ENCODE measurements at places on chromosomes 16 and 17.

- DNase-seq = no peak
Observed at GRCh38 chr17:63402431-63403212, 43.5 kb downstream of the CYB561 start.

GRCh38 chr17:73133911-73134649 lies 30.7 kb upstream of the SSTR2 start:
- DNase-seq = no peak

DNA sequence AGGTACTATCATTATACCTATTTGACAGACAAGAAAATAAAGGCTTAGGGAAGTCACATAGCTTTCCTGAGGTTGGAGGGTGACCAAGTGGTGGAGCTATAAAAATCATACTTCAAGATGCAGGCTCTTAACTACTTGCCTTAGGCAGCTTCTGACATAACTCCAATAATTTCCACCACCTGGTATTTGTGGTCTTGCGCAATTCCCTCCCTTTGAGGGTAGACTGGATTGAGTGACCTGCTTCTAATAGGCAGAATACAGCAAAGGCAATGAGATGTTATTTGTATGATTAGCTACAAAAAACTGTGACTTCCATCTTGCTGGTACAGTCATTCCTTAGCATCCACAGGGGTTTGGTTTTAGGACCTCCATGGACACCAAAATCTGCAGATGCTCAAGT lies 385.5 kb downstream of the TMEM114 start:
- DNase-seq = no peak

GRCh38 chr16:54631782-54632181 lies 298.9 kb upstream of the IRX5 start:
- no peak for DNase-seq

DNA sequence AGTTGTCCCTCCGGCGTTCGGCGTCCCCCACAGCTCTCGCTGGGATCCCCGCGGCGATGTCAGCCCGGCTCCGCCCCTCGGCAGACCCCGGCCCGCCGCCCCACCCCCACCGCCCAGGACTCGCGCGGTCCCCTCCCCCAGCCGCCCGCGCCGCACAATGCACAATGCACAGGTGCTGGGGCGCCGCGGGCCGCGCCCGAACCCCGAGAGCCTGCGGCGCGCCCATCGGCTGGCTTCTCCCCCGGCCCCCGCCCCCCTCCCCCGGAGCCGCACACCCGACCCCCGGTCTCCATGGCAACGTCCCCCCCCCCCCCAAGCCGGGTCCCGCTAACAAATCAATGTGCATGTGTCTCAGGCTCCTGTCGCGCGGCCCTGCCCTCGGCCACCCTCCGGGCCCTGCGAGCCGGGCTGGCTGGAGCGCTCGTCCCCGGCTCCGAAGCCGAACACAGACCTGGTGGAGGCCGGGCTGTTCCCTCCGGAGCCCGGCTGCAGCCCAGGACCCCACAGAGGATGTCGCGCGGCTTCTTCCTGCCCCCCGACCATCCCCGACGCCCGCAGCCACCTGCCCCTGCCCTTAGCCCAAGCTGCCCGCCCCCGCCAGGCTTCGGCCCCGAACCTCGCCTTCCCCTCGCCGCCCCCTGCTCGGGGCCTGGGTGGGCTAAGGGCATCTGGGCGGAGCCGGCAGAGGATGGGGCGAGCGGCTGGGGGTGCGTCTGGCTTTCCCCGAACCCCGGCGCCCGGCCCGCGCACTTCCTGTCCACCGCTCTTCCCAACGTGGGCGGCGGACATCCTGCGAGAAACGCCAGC lies 818 bp upstream of the CBX8 start:
- no peak for DNase-seq

DNA sequence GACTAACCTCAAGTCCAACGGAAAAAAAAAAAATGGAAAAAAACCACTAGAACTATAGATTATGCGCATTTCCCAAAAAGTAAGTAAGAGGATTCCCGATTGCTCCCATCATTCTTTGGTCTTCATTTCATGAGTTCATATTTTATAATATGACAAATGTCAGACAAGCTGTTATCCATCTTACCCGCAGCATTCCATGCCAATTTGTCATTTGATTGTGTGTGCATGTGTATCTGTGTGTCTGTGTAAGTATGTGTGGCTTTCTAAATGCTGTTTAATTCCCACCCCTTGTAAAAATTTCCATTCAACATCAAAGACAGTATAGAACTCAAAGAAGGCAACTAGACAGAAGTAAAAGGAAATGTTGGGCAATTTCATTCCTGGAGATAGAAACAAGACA lies 434.1 kb downstream of the CDH11 start:
- no peak for DNase-seq

- no peak for DNase-seq
Observed at GRCh38 chr17:70070305-70071027, 4.6 kb upstream of the KCNJ16 start.

GRCh38 chr16:30437511-30438046 lies 7.7 kb upstream of the DCTPP1 start:
- DNase-seq = no peak

Measured in CD4-positive, alpha-beta T cell treated with Interleukin-1 beta for 1 hour (primary cell).